ENCODE measurements at places on chromosomes 2 and 18.

DNA sequence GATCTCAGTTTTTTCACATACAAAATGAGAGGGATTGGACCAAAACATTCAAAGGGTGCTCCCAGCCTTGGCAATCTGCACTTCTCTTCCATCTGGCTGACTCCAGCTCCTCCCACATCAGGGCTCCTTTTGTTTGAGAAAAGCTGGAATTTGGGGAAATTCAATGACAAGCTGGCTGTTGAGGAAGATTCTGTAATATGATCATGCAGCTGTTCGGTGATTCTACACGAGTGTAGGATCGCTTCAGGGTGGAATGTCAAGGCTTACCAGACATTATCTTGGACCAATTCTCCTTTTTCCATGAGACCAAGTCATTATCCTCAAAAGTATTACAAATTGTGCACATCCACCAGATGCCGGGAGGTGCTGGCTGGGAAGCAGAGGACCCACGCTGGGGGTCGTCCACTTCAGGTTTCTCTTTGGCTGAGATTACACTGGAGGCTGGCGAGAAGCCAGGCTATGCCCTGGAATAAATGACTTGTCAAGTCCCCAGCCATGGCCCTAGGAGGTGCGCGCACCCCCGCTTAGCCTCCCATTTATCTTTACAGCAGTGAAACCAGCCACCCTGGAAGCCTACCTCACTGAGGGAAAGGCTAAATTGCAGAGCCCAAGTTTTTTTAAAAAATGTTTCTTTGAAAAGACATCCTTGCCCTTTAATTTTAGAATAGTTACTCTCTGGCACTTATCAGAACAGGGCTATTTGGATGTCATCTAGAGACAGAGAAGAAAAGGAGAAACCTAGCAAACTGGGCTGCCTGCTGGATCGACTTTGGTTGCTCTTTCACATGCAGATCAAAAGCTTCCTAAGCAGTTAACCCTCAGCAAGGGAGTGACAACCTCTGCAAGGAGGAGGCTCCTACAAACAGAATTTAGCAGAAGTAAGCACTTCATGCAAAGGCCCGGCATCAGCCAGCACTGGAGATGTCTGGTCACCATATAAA, 42.5 kb upstream of the LCLAT1 start:
- no peak for DNase-seq

DNA sequence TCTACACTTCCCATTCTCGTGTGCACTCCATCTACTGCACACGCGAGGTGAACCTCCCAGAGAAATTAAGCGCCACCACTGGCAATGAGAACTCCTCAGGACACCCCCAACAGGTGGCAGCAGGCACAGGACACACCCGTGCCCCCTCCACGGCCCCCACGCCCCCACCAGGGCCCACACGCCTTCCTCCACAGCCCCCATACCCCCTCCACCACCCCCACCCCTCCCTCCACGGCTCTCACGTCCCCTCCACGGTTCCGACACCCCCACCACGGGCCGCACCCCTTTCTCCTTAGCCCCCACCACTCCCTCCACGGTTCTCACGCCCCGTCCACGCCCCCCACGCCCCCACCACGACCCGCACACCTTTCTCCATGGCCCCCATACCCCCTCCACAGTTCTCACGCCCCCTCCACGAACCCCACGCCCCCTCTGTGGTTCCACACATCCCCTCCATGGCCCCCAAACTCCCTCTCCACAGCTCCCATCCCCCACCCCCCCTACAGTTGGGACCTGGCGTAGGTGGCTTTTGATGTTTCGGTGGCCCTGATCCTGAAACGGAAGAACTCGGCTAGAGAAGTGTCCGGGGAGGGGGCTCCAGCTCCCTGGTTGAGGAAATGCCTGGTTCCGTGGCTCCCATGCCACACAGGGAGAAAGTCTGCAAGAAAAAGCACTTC, 110.8 kb downstream of the ZNF516 start:
- no peak for DNase-seq

- no peak for DNase-seq
These were observed 86.1 kb upstream of the CTAGE1 start for GRCh38 chr18:22503803-22504202.

DNA sequence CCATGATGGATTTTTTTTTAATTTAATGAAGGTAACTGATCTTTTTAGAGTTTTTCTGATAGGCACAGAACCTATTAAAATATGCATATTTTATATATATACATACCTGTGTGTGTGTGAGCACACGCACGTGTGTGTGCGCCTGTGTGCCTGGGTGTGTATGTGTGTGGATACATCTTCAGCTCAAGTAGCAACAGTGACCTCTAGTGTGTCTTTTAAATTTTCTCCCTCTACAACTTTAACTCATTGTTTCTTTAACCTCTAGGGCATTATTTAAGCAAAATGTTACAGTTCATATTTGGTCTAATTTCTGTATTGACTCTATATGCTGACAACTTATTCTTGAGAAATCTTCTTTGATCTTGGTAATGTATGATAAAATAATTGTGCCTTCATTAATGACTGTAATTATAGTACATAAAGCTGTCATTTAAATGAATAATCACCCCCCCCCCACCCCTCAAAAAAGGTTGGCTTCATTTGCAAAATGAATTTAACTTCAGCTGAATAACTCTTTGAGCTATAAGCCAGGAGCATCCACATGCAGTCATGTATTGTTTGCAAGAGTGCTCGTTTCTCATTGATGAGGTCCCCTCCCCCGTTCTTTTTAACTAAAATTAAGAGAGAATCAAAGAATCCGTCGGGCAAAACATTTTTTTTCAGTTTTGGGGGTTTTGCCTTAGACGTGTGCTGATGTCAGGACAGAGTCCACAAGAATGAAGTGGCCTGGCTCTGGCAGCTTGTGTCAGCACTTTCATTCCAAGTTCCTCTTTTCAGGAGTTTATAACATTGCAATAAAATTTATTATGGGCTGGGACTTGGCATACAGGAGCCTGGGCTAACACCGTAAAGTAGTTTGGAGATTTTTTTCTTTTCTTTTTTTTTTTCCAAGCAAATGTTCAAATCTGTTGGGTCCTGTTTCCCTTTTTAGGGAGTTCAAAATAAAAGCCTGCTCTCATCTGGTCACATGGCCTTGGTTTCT, 80.0 kb downstream of the ETAA1 start:
- DNase-seq, result no peak

DNA sequence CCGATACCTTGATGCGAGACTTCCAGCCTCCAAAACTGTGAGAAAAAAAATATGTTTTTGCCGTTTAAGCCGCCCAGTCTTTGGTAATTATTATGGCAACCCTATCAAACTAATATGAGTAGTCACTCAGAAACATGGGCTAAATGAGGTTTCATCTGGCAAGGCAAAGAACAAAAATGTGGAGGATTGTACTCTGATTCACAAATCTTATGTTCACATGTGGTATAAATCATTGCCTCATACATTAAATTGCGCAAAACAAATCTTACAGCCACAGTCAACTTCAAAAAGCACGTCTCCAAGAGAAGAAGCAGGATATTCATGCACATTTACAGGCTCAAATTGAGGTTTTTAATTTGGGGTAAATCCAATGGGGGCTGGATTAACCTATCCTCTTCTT, 1435.4 kb upstream of the LRRTM1 start:
- no peak for DNase-seq

- DNase-seq, result no peak
These were observed 56.9 kb downstream of the RBM43 start for GRCh38 chr2:151204756-151205155.

- DNase-seq, result no peak
These were observed 13.0 kb upstream of the RTN4 start for GRCh38 chr2:55063226-55063625.

DNA sequence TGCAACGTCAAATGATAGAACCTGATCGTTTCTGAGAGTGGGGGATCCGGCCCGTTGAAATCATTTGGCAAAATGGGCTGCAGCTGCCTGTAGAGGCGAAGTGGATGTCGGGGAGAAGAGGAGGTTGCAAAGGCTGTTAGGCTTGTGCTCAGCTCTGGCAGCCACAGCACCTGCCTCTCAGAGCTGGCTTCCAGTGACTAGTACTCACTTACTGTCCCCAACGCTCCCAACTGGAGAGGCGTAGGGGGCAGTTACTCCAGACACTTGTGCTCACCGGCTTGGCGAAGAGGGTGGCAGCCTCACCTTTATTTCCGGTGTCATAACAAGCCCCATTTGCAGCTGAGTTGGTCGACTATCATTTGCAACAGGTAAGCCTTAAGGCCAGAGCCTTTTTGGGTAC, 37.9 kb downstream of the NCK2 start:
- DNase-seq, result no peak

DNA sequence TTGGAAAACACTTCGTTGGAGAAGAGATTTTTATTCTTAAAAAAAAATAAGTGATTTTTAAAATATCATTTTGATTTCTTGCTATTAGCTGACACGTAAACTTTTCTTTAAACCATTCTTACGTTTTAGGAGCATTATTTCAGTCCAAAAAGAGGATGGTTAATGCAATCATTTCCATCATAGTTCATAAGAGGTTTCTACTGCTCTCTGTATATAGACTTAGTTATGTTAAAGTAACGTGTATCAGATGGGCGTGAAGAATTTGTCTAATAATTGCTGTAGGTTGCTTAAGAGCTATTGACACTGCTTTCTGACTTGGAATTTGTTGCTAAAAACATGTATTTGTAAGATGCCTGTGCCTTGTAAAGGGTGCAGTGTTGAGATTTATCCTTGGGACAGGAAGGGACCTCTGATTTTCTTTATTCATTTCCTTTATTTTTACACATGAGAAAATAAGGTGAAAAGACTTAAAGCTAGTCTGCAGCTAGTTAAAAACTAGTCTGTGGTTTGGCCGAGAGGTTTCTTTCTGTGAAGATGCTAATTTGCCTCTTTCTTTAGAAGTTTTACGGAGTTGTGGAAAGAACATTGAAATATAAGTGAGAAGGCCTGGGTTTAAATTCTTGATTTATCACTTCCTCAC, 2.9 kb downstream of the ANKRD12 start:
- DNase-seq, result no peak

- DNase-seq, result no peak
These were observed 3.7 kb downstream of the PCGF1 start for GRCh38 chr2:74503506-74504475.

GRCh38 chr2:187612857-187613256, 58.6 kb upstream of the TFPI start:
- DNase-seq, result no peak

GRCh38 chr18:62577765-62578164, 54.9 kb downstream of the ZCCHC2 start:
- DNase-seq, result no peak

Measured in dorsolateral prefrontal cortex (tissue), 122 donors.